ENCODE measurements at places on chromosomes 1 and 21.

DNA sequence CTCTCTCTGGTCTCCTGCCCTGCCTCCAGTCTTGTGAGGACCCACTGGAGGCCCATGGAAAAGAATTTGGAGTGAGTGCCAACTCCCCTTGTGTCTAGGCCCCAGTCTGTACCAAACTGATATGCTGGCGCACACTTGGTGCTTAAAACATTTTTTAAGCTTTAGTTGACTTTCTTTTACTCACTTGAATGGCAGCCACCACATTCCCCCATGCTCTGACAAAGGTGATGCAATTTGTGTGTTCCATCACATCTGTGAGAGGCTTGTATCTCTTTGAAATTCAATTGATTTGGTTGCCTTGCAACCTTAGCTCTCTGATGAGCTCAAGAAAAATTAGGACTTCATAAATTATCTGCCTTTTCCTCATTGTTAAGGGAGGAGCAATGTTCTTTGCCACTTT is 30.5 kb upstream of the WDTC1 start:
- no peak for DNase-seq

- DNase-seq = no peak
These were observed 108.7 kb downstream of the DISP1 start for GRCh38 chr1:222923506-222923905.

- no peak for DNase-seq
These were observed 3.1 kb upstream of the MMP23B start for GRCh38 chr1:1628754-1629429.

- no peak for DNase-seq
These were observed 97.3 kb downstream of the LMX1A start for GRCh38 chr1:165259236-165259635.

GRCh38 chr1:186491336-186491735 is 30.4 kb upstream of the PDC start:
- DNase-seq = no peak

DNA sequence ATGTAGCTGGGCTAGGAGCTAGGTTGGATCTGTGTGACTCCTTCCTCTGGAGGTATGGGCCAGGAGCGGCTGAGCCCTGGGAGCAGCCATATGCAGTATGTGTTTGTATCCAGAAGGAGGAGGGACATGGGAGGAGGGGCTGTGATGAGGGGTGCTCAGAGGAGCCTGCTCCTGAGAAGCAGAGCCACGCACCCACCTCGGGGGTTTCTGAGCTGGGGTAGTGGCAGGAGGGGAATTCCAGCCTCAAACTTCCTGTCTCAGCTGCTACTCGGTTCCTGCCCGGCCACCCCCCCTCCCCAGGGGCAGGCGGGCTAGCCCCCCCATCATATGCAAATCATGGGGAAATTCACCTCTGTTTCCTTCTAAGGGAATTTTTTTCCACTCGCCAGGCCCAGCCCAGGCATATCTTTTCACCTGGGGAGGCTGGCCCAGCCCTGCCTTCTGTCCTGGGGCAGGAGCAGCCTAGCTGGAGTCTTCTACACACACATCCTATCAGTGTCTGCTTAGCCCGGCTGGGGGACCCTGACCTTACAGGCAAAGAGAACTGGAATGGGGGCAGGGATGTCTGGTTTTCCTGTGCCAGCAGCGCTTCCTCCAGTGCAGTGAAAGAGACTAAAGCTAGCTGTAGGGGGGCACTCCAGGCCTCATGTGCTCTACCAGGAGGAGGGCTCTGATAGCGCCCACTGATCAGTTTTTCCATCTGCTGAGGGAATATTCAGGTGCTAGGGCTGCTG is 3.0 kb downstream of the ZC3H12A start:
- no peak for DNase-seq

DNA sequence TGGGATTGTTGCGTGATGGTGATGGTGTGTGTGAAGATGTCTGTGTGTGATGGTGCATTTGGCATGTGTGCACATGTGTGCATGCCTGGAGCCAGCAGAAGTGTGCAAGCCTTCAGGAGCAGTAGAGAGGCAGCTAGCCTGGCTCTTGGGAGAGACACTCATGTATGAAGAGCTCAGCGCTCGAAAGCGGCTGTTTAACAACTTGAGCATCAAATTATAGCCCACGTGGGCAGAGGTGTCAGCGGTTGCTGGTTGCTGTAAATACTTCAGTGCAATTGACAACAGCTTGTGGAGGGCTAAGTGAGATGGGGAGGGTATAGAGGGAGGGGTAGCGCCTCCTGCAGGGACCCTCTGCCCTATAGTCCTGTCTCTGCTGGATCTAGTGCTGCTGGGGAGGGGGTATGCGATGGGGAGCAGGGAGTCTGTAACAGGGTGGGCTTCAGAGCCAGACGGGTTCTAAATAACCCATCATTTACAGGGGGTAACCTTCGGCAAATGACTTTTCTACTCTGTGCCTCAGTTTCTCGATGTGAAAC is 21.5 kb downstream of the FOXD2 start:
- DNase-seq = no peak

- DNase-seq = no peak
These were observed 117.6 kb downstream of the WDR3 start for GRCh38 chr1:118047006-118047649.

GRCh38 chr1:3886691-3887090 is 13.4 kb downstream of the C1orf174 start:
- no peak for DNase-seq

DNA sequence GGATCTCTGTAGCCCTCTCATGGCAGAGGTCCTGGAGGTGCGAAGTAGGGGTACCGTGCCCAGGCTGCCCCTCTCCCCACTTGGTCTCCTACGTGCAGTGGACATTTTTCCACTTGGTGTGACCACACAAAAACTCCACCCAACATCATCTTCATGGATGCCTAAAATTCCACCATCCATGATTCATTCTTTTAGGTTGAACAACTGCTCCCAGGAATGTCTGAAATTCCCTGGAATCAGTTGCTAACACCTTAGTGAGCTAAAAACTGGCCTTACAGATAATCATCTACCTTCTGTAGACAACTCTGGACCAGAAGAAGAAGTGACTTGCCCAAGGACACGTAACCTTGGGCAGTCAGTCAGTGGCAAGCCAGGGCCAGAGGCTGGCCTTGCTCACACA is 32.1 kb upstream of the CLIC4 start:
- no peak for DNase-seq

DNA sequence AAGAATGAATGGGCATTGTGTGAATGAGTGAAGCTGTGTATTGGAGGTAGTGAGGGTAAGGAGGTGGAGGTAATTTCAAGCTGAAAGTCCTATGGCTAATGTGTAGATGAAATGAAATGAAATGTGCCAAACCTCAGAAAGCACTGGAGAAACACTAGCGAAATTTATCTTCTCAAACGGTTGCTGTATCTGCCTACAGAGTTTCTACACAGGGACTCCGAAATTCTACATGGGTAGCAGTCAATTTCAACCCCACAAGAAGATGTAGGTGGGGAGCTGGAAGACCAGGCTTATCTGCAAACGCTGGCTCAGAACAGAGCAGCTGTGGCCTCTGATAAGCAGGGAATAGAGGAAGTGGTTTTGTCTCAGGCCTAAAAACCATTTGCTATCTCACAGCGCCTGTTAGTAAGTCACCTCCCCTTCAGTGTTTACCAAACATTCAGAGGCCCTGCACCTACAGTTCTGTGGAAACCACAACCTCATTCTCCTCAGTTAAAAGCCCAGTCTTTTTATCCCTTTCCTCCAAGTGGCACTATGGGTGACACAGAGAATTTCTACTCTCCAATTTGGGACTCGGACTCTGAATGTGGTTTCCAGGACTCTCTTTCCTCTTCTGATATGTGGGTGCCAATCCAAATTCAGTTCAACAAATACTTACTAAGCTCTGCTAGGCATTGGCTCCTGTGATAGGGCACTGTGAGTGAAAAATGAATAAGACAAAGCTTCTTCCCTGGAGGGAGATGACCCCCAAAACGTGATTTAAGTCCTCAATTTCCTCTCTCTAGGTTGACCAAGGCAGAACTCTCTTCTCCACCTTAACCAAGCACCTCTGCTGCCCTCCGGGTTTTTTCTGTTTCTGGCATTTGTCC is 17.2 kb upstream of the SLAMF6 start:
- no peak for DNase-seq

- DNase-seq = no peak
These were observed 28.4 kb downstream of the WNT3A start for GRCh38 chr1:228034954-228035837.

DNA sequence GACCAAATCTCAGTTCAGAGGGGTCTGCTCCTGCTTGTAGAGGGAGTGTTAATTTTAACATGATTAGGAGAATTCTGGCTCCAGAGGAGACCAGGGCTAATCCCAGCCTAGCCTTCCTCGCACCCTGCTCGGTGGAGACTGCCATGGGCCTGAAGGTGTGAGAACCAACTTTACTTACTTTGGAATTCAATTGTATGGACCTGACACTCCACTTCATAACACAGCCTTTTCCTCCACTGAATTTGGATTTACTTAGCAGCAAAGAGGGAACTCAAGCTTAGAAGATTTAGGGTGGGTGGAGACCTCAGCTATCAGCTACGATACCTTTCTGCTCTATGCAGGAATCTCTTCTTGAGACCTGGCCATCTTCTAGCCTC is 11.5 kb downstream of the PLXNA2 start:
- no peak for DNase-seq

DNA sequence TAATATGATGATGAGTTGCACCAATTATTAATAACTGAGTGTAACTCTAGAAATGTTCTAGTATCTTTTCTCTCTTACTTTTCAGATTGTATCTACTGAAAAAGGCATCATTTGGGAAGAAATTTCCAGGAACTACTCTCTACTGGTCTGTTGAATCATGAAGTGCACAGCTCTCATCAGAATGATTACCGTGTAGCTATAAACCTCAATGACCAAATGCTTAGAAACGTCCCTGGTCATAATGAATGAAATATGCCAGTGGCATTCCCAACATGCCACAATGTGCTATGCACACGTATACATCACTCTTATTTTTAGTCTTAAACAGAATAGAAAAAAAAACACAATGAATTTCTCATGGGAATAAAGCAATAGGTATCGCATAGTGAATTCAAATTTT is 534.3 kb upstream of the OLFM3 start:
- no peak for DNase-seq

- no peak for DNase-seq
These were observed at the start of gene UBE2U for GRCh38 chr1:64203420-64203819. TSS of gene UBE2U (plus strand) at chr1:64203623. CDS start at chr1:64204051, 428 bp downstream.

DNA sequence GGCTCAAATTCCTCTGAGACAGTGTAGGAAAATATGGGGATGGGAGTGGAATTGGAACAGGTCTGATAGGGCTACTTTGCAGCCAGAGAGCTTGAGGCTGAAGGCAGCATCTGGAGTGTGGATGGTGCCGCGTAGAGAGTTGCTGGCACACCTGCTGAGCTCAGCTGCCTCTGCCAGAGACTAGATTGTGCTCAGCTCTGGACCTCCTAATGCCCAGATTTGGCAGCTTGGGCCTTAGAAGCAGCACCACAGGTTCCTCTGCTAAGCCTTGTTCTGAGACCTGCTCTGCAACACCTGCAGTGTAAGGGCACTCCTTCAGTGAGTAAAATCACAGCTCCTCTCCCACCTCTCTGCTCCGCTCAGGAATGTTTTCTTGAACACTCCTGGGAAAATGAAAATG is 23.3 kb downstream of the ACOT11 start:
- DNase-seq = no peak

GRCh38 chr1:85584923-85585322 is 4.4 kb downstream of the CCN1 start:
- no peak for DNase-seq

GRCh38 chr1:171429137-171429536 is 56.2 kb upstream of the PRRC2C start:
- DNase-seq = no peak

Measured in neural crest cell (in vitro differentiated cells).